ENCODE measurements at places on chromosomes 4 and X.

- DNase-seq: no peak
Measured at GRCh38 chr4:168390041-168390440, 71.5 kb upstream of the DDX60 start.

- DNase-seq: no peak
Measured at GRCh38 chrX:118464501-118464900, 31.1 kb upstream of the DOCK11 start.

DNA sequence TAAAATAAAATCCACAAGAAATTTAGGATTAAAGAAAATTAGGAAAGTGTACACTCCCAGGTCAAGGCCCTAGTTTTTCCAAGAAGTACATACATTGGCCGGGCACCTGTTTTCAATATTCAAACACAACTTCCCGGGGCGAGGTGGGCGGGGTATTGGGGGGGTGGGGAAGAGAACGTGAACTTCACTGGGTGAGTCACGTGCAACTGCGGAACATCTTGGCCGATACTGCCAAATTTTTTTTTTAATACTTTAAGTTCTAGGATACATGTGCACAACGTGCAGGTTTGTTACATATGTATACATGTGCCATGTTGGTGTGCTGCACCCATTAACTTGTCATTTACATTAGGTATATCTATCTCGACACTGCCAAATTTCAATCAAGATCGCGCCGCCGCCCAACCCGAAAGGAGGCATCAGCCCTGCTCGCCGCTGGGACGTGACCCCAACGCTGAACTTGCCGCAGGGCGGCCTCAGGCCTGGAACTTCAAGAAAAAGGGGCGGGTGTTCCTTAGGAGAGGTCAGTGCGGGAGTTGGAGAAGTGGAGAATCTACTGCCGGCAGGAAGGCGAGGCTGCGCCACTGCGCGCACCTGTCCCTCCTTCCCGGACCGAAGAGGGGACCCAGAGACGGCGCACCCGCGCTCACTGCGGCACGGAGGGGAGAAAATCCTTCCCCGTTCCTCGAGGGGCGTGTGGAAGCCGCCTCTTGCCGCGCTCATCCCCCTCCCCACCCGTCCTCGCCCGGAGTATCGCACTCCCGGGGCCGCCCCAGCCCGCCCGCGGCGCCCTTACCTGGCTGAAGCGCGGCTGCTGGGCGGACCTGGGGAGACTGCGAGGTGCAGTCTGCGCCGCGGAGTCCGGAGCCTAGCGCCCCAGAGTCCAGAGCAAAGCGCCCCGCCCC is at the start of gene TEC:
TSS of gene TEC (minus strand) at position 883 of the 905 bp plus-strand sequence. CDS start 41,224 bp downstream, outside the sequence.
- DNase-seq: no peak

- no peak for DNase-seq
Measured at GRCh38 chrX:119391279-119391678, 7.9 kb upstream of the SLC25A43 start.

GRCh38 chrX:134548257-134549201 is 88.6 kb downstream of the HPRT1 start:
- no peak for DNase-seq

GRCh38 chrX:102860235-102860634 is 76.8 kb upstream of the RAB40AL start:
- no peak for DNase-seq

- no peak for DNase-seq
Measured at GRCh38 chr4:169150806-169151205, 120.0 kb downstream of the SH3RF1 start.

GRCh38 chr4:186190581-186191199 is 677 bp upstream of the CYP4V2 start:
- DNase-seq: no peak

DNA sequence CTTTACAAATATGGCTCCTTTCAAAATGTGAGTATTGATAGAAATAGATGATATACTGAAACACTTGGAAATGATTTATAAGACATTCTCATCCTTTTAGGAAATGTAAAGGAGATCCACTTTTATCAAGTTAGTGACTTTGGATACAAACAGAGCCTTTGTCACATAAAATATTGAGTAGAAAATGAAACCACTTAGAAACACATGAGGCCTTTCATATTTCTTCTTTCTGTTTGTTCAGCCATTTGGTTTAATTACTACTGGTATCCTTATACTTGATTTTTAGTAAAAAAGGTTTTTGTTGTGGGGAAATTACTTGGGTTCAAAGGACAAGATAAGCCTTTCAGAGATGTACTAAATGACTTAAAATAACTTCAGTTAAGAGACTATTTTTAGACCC is 4.1 kb downstream of the STOX2 start:
- no peak for DNase-seq

DNA sequence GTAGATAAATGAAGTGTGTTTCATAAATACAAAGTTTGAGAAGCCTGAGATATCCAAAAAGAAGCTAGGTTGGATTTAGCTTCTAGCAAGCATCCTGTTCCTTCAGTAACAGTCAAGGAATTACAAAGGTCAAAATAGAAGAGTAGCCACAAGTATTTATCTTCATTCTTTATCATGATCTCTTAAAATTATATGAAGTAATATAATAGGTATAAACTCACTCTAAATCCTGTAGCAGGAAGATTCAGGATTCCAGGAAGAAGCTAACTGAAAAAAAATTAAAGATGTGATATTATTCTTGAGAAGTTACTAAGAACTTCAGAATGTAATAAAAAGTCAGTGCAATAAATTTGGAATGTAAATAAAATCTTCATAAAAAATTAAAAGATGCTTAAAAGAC is 31.1 kb upstream of the RXFP1 start:
- DNase-seq: no peak

GRCh38 chr4:37837446-37837845 is 11.0 kb downstream of the PGM2 start:
- DNase-seq: no peak

DNA sequence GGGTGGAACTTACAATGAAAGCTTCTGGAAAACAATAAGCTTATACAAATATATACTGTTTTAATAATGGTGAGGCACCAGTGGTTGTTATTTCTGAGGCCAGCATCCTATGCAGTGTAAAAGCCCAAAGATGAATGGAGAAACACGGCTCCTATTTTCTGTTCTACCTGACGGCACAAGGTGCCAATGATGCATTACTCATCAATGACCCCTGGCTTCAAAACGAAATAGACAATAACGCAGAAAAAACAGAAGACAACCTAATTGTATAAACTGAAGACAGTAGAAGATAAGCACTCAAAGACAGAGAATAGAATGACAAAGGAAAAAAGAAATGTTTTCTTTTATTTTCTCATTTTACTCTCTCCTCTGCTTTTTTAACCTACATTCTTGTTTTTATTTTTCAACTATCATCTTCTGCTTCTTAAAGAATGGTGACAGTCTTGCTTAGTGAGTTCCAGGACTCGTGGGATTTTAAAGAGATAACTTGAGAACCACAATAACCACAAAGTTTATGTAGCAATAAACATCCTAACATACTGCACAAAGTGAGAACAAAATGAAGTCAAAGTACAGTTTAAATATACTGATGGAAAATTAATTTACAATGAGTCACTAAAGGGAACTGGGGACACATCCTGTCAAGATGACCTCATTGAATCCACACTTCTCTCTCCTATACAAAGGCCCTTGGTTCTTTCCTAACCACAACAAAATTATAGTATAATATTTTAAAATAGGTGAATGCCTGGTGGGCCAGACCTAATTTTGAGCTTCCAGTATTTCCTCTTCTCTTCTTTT is 169.8 kb downstream of the BTC start:
- no peak for DNase-seq

GRCh38 chrX:68060506-68061205 is 372.6 kb downstream of the OPHN1 start:
- DNase-seq: no peak

- no peak for DNase-seq
Measured at GRCh38 chrX:80817002-80817401, 7.3 kb upstream of the BRWD3 start.

Measured in NCI-H2029 treated with DMSO at 0.1 percent for 48 hours (cell line).